ENCODE measurements at places on chromosomes 11 and 22.

- DNase-seq: peak; percentile 69
These were observed 90.1 kb downstream of the PDHX start for GRCh38 chr11:35006389-35007128.

- no peak for DNase-seq
These were observed 10.0 kb upstream of the MICAL2 start for GRCh38 chr11:12100429-12100828.

DNA sequence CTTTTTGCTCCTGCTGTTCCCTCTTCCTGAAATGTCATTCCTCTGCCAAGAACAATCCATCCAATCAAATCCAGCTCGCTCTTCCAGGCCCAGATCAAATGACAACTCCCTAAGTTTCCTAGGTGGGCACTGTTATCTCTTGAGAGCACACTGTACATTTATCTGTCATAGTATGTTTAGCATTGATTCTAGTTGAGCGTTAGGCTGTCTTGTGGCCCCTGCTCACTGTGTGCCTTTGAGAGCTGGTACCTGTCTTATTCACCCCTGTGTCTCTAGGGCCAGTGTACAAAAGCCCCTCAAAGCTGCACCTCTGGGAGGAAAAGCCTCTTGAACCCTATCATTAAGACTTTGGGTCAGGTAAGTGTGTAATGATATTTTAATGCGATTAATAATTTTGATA is 7.1 kb upstream of the LMO2 start:
- no peak for DNase-seq

- no peak for DNase-seq
These were observed 27.0 kb downstream of the FAM76B start for GRCh38 chr11:95762534-95762933.

GRCh38 chr22:23705358-23705757 is 14.5 kb downstream of the RGL4 start:
- peak; percentile 34 for DNase-seq

DNA sequence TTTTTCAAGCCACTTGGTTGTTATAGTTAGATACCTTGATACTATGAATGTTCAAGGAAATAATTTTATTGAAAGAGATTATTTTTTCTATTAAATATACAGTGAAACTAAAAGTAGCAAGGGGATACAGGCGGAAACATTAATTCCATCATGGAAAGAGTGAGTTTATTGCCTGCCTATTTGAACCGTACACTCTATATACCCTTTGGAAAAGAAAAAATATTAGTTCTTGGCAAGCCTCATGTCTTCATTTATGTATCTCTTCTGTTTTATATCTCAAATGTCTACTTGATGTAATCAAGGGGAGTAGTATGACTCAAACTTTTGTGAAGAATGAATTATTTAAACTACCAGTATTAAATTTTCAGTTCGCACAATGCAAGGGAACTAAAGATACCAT is 54.0 kb downstream of the GAS2 start:
- no peak for DNase-seq

GRCh38 chr11:2588809-2589537 is 110.8 kb downstream of the KCNQ1OT1 start:
- no peak for DNase-seq
